ENCODE measurements at places on chromosomes 4 and X.
A peak's percentile ranks its signal among the peaks of the same experiment; 100 is the strongest.

DNA sequence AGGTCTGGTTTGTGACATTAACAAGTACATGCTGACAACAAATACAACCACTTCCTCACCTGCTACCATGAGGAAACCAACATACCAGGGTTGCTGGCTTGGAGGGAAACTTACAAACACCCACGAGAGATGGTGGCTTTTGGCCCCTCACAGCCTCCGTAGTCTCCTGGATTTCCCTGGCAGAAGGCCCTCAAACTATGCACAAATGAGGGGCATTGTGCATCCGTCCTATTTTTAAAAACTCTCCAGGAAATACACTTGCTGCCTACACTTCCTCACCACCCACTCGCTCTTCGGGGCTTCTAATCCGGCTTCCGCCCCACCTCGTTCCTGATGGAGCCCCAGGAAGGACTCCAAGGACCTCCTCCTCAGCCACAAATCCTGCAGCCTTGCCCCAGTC is 355.0 kb upstream of the GATB start:
- DNase-seq, result no peak

- peak; percentile 3 for DNase-seq
Observed at GRCh38 chr4:108943976-108944591, 181.2 kb upstream of the ETNPPL start.

DNA sequence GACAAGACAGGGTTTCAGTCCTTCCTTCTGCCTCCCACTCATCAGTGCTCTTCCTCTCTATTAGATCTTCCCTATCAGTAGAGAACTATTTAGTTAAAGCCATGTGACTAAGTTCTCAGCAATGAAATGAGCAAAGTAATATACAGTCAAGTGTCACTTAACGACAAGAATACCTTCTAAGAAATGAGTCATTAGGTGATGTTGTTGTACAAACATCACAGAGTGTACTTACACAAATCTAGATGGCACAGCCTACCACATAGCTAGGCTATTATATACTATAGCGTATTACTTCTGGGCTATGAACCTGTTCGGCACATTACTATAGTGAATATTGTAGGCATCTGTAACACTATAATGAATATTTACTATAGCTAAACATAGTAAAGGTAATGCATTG is 71.3 kb downstream of the POU4F2 start:
- no peak for DNase-seq

- no peak for DNase-seq
Observed at GRCh38 chrX:1380672-1381233, 11.2 kb downstream of the SLC25A6 start.

GRCh38 chr4:98352396-98352795 is 91.2 kb downstream of the RAP1GDS1 start:
- no peak for DNase-seq

DNA sequence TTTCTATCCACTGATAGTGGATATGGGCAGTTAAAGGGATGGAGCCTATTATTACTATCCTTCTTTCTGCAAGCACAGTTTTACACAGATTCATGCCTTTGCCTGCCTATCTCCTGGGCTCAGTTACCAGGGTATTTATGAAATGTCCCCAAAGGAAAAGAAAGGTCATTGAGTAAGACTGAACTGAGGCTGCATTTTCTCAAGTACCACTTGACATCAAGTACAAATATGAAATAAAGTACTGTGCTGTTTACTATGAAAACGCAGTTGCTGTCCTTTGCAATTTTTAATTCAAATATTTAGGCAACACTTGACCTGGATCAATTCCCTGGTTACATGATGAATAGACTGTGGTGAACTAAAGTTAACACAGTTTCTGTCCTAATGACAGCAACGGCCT is 23.5 kb upstream of the SPANXN4 start:
- no peak for DNase-seq

- DNase-seq, result no peak
Observed at GRCh38 chr4:34800953-34801352, 1443.4 kb downstream of the ARAP2 start.

- no peak for DNase-seq
Observed at GRCh38 chrX:35829501-35829900, 31.4 kb downstream of the MAGEB16 start.

DNA sequence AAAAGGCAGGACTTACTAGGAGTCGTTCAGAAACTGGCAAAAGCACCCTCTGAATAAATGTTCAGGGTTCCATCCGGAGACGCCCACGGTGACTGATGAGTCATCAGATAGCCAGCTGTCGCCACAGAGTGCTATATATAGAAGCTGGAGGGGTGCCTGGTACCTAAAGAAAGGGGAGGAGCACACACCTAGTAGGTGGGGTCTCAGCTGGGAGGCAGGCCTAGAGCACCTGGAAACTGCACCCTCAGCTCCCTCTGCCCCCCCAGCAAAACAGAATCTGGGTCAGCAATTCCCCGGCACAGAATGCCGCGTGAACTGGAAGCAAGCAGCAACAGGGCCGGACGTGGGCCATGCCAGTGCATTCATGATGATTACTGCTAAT is 242.0 kb downstream of the BCOR start:
- peak; percentile 15 for DNase-seq

DNA sequence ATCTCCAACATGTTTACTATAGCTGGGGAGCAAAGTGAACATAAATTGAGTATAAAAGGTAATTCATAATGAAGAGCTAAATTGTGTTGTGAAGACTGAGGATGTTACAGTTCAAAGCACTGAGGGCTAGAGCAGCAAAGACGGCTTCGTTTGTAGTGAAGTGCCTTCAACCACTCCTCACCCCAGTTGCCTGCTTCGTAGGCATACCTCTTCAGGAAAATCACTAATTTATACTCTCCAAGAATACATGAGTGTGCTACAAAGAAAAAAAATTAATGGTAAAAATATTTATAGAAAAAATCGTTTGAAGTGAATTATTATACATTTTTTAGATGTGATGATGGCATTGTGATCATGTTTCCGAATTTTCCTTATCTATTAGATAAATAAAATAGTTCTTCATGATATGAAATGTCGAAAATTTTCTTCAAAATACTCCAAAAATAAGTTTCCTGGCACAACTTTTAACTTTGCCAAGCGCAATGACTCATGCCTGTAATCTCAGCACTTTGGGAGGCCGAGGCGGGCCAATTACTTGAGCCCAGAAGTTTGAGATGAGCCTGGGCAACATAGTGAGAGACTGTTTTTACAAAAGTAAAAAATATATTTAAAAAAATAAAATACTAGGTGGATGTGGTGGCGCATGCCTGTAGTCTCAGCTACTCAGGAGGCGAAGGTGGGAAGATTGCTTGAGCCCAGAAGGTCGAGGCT is 41.6 kb downstream of the ZFP42 start:
- no peak for DNase-seq

GRCh38 chrX:130805903-130806302 is 97.1 kb downstream of the ENOX2 start:
- DNase-seq, result peak; percentile 34

GRCh38 chr4:86330961-86331742 is 28.7 kb downstream of the MAPK10 start:
- no peak for DNase-seq

- DNase-seq, result peak; percentile 2
Observed at GRCh38 chr4:120557372-120557771, 365.2 kb downstream of the PRDM5 start.

GRCh38 chrX:20727447-20727846 is 460.7 kb upstream of the RPS6KA3 start:
- no peak for DNase-seq

- DNase-seq, result peak; percentile 10
Observed at GRCh38 chr4:24229978-24230377, 340.1 kb upstream of the PPARGC1A start.

DNA sequence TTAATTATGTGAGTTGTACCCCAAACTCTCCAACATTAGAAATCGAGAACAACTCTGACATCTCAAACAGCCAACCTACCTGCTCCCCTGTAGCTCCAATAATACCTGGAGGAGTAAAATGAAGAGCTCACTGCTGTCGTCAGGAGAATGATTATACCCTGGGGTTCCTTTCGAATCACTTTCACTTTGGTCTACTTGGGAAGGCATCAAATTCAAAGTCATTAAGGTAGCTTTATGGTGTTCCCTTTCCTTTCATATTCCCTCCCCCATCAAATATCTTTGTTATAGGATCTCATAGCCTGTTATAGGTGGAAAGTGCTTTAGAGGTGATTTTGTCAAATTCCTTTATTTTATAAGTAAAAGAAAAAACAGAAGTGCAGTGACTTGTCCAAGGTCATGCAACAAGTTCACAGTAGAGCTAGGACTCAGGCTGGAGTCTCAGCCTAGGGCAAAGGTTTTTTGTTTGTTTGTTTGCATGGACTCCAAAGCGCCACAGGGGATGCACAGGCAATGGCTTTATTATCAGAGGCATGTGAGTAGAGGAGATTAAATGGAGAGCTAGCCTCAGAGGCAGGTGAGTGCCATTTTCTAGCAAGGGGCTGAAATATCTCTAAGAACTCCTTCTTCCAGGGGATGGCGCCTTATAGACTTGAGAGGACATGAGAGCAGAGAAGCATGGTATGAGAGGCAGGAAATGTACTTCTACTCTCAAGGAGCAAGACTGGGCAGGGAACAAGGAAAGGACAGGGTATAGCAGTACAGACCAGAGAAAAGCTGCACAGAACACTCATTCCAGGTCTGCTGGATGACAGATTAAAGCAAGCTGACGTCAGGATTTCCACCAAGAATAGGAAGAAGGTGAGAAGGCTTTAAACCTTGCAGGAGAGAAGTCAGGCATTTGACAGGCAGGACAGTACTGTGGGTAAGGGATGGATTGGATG is 262.1 kb upstream of the GPC4 start:
- no peak for DNase-seq

- no peak for DNase-seq
Observed at GRCh38 chr4:27123123-27123768, 262.6 kb downstream of the STIM2 start.

DNA sequence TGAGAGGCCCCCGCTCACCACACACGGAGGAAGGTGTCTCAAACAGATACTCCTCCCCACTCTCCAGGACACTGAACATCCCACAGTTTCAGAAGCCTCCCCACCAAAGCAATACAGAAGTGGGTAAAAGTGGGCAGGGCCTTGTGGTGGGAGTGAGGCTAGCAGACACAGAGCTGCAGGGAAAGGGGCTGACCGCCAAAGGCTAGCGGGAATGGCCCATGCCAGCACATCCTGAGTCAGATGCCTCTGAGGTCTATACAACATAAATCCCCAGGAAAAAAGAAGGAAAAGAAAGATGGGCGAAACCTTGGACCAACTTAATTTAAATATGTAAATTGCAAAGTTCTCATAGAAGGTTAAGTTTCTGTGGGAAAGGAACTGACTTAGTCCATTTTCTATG is 21.9 kb upstream of the ARHGAP10 start:
- DNase-seq, result peak; percentile 73

- DNase-seq, result no peak
Observed at GRCh38 chr4:76639288-76639687, 204.3 kb downstream of the SHROOM3 start.

DNA sequence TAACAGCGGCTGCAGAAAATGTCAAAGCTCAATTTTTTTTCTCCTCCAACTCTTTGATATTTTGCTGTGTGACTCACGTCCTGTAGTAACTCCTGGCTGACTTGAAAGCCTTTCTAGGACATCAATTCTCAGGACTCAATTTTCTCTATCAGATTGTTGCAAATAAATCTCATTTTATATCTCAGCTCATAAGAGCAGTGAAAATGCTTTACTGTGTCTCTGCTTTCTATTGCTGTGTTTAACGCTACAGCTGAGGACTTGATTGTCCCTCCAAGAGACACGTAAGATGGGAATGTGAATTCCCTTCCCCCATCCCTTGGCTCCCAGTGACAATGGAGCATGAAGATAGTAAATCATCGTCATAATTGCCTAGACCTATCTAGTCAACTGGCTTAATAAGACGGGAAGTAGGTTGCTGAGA is 20.5 kb upstream of the CBR4 start:
- DNase-seq, result no peak

DNA sequence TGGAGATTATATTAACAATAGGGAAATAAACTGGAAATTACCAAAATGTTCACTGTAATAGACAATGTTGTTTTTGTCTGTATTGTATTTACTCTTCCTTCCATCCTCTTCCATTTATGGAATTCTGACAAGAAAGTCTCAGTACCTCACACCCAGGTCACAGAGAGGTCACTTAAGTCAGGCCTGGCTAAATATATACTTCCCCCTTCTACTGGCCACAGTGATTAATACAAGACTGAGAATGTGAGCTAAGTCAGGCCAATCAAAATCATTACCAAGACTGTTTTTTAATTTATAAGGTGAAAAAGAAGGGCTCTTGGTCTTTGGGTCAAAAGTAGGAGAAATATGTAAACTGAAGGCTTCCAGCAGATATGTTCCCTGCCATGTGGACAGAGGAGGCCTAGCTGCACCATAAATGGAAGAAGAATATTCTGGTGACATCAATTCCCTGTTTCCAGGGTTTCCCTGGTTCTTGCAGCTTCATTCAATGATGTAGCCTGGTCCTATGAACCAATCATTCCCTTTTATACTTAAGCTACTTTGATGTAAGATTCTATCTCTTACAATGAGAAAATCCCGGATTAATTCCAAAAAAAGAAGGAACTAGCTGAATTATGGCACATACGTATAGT is 64.3 kb downstream of the LRBA start:
- DNase-seq, result no peak

- DNase-seq, result no peak
Observed at GRCh38 chr4:75002381-75002780, 69.5 kb downstream of the PARM1 start.

DNA sequence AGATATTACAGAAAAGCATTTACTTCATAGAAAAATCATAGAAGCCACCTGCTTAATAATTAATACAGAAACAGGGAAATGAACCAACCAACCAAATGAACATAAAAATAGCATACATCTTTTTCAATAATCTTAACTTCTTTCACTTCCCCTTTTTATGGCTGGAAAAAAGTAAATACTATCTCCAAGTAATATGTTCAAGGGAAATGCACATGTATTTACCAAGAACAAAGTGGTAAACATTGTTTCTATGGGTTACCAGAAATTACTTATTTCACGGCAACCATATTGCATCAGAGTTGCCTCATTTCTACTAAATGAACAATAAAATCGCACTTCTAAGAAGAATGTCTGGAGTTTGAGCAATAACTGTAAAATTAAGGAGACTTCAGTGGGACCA is 321.3 kb downstream of the TMA16 start:
- DNase-seq, result no peak

Measured in fibroblast of the aortic adventitia (primary cell).